ENCODE measurements at places on chromosomes 12 and 14.
A peak's percentile ranks its signal among the peaks of the same experiment; 100 is the strongest.

DNA sequence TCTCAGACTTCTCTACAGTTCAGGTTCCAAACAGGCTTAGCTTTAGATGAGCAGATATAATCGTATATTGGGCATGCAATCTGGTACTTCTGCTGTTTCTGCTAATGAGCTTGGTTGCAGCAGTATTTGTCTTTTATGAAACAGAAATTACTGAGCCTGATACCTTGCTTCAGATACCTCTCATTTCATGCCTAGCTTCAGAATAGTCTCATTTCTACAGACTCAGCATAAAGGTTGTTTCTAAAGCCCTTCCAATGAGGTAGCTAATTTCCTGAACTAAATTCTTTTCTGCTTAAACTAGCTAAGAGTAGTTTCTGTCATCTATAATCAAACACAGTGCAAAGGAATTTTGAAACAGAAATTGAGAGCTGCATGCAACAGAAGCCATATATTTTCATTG, 275.0 kb upstream of the KITLG start:
- DNase-seq, result no peak

GRCh38 chr12:23014749-23015148, 389.8 kb downstream of the ETNK1 start:
- DNase-seq, result no peak

GRCh38 chr12:321606-322326, 59.1 kb upstream of the SLC6A13 start:
- no peak for DNase-seq

DNA sequence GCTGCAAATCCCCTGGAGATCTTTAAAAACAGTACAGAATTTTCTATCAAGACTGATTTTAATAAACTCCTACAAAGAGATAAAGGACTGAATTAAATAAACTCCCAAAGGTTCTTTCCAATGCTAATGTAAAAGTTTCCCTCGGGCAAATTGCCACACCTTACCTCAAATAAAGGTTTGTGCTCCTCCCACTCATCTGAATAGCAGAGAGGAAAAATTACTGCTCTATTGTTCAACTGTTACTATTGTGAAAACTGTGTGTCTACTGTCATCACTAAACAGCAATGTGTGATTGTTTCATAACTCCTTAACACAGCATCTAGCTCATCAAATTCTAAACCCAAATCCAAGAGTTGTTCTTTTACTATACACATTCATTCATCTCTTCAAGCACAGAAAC, 3.2 kb downstream of the SPTLC2 start:
- no peak for DNase-seq

DNA sequence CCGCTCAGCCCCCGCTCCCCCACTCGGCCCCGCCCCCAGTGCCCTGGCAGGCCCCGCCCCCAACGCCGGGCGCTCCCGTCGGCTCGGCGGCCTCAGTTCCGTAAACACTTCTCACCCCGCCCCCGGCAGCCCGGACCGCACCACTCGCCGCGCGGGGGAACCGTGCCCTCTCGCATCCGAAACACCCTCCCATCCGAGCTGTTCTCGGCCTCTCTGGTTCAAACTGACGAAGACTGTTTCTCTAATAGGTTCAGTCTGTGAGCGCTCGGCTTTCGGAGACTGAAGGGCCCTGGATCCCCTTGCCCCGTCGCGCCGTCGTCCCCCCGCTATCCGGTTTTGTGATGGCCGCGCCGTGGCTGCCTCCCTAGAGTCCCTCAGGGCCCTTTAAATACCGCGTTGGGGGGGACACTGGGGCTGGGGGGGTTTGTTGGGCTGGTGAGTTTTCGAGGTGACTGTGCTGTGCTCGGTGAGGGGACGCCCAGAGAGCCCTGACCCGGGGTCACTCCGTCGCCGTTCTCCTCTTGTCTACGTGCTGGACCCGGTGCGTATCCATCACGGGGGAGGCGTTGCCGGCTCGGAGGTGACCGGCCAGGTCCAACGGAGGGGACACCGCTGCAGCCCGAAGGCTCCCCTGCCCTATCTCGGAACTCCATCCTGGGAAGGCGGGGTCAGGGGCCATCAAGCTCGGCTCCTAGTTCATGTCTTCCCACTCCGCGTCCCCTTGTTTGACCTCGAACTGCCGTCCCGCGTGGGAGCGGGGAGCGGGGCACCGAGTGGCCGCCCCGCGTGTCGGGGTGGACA, at the start of gene TCP11L2:
Gene TCP11L2, plus strand, starts transcription at position 333 of the 801 bp plus-strand sequence. CDS start 8,343 bp downstream, outside the sequence.
- DNase-seq, result peak; percentile 88

GRCh38 chr14:100669468-100669867, 57.2 kb upstream of the DLK1 start:
- DNase-seq, result no peak

DNA sequence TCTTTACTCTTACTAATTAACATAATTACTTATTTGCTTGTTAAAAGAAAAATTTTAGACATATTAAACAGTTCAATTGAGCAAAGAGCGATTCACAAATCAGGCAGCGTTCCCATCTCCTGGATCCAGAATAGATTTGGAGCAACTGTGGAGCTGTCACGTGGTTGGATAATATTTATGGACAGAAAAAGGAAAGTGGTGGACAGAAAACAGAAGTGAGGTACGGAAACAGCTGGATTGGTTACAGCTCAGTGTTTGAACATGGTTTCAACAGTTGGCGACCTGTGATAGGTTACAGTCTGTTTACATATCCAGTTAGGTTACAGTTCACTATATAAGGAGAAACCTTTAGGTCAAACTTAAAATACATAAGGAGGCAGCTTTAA, 19.7 kb upstream of the FAM234B start:
- no peak for DNase-seq

DNA sequence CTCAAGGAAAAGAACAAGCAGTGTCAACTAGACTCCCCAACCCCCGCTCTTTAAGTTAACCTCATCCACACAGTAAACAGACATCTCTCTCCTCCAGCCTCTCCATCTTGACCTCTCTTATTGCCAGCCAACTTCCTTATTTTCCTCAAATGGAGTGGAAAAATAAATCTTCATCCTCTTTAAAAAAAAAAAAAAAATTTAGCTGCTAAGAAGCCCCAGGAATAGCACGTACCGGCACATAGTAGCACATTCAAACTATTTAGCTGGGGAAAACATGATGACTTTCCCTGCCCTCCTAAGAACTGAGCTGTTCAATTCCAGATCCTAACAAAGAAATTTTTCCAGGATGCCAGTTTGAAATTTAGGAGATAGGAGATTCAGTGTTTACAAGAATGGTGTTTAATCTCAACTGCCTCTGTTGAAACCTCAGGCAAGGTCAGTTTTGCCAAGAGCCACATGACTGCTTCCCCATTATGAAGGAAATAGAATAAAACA, 90.8 kb downstream of the EPS8 start:
- DNase-seq, result no peak

DNA sequence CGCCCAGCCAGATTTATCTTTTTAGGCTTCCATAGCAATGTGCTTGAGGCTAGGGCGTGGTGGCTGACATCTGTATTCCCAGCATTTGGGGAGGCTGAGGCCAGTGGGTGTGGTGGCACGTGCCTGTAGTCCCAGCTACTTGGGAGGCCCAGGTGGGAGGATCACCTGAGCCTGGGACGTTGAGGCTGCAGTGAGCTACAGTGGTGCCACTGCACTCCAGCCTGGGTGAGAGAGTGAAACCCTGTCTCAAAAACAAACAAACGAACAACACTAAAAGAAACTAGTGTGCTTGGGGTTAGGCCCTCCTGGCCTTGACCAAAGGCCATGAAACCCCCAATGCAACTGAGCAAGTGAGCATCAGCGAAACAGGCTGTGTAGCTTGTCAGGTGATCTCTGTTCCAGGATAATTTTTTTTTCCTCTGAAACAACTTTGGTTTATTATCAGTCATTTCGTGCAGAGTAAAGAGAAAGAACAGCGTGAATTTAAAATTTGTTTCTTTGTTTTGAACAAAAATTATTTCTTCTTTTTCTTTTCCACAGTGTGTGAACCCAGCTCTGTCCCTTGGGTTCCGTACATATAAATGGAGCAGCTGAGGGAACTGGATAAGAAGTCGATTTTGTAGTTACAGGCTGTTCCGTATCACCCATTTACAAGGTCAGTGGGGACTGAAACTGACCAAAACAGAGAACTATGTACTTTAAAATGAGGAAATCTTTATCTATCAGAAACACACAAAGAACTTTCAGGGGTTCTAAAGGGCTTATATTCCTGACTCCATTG, 8.8 kb upstream of the TUBA1C start:
- DNase-seq, result no peak

GRCh38 chr14:77892381-77892871, 92.5 kb downstream of the ADCK1 start:
- DNase-seq, result no peak

GRCh38 chr12:113310489-113310888, 24.4 kb downstream of the SLC8B1 start:
- DNase-seq, result no peak

DNA sequence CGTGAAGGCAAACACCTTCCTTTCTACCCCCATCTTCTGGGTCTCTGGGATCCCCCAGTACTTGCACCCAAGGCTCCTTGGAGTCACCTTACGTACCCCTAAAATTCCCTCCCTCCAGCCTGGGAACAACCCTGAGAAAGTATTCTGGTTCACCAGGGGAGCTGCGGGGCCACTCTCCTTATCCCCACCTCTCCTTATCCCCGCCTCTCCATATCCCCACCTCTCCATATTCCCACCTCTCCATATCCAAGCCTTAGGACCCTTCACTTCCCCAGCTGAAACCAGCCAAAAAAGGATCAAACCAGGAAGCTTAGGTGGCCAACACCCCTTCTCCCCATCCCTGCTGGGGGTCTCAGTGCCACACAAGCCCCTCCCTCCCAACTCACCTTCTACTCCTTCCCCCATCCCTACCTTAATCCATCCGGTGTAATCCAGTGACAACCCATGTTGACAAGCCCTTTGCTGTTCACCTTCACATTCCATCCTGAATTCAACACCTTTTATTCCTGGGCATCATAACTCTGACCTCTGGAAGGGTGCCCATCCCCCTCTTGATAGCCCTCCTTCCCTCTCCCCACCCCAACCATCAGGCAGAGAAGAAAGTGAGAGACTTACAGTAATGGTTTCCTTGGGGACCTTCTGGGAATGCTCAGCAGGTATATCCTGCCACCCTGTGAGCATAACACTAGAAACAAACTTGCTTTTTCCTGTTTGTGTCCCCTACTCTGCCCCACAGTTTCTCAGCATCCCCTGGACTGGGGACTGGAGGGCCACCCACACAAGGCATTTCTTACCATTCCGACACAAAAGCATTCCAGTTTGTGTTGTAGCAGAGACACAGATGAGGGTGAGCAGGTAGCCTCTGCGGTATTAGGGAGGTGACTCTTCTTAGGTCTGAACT, 1.6 kb upstream of the MSI1 start:
- no peak for DNase-seq

DNA sequence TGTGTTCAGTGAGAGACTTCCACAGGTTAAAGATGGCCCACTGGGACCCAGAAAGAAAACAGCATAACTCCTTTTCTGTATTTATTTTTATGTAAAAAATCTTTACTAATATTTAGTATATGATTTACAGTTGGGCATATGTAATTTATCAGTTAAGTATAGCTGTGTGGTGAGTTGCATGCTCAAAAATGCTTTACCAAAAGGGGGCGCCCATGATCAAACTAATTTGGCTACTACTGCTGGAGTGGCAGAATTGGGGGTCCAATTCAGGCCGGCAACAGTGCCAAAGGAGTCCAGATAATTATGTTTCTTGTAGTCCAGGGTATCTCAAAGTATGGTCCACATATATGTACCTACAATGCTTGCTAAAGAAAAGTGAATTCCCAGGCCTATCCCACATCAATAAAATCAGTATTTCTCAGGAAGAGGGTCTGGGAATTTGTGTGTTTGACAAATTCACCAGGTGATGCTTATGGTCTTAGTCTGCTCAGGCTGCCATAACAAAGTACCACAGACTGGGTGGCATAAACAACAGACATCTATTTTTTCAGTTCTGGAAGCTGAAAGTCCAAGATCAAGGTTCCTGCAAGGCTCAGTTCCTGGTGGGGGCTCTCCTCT, 152.0 kb downstream of the KTN1 start:
- DNase-seq, result peak; percentile 20

DNA sequence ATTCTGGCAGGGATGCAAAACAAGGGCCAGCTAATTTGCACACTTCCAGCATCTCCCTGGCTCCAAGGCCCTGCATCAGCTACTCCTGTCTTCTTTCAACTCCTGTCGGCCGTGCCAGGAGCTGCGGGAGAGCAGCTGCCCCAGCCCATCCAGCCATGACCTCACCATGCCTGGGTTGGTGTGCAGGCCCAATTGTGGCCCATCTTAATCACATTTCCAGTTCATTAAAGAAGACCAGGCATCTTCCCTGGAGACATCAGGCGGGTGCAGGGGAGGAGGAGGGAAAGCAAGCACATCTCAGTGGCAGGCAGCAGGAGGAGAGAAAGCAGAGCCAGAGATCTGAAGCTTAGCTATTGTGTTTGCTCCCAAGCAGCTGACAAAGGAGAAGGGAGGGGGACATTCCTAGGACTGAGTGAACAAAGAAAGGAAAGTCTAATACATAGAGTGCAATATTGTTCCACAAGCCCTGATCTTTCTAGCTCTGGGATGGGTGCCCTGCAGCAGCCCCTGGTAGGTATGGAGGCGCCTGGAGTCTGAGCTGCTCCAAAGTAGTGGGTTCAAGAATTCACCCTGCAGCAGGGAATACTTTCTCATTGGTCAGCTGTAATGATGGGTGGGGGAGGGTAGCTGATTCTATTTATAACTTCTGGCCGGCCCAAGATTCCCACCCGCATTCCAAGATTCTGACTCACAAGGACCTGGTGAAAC, 40.1 kb downstream of the VWF start:
- DNase-seq, result no peak

- DNase-seq, result no peak
Measured at GRCh38 chr12:22416801-22417200, 82.3 kb upstream of the ST8SIA1 start.

DNA sequence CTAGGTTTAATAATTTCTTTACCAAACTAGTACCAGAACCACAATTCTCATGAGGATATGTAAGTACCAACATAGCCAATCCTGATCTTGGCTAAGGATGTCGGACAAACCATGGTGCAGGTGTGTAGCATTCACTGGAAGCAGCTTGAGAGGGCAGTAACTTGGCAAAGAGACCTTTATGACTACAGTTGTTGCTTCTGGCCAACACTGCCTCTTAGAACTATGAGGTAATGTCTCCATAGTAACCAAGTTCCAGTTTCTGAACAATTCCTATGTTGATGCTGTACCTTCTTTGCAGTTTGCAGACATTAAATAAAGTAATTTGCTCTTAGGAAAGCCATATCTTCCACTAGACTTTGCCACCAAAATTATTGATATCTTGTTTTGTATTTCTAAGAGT, at the start of gene LMNTD1:
Gene LMNTD1, minus strand, starts transcription at position 186 of the 400 bp plus-strand sequence. CDS start 324 bp downstream, outside the sequence.
- no peak for DNase-seq
